Immature natural killer cell (primary cell): ENCODE measurements at places on chromosomes 3 and 15.

GRCh38 chr15:68210821-68211655 lies 5.9 kb upstream of the CALML4 start:
- peak; percentile 15 for DNase-seq

DNA sequence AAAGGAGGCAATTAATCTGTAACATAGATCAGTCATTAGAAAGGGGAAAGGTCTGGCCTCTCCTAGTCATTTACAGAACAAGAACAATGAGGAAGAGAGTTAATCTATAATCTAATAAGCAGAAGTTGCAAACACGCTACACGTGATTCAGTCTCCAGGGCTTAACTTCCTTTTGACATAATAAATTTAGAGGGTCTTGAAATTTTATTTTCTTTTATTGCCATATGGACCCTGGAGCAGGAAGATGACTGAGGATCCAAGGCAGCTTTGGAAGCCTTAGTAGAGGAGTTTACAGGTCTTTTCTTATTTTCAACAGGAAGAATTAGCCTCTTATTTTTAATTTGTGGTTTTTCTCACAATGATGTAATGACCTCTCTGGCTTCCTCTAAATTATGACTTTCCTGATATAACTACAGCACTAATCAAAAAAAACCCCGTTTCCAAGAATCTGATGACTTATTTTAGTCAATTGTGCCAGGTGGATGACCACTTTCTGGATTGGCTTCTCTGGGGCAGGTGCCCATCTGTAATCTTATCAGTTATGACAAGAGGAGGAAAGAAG lies 32.2 kb downstream of the ADGRG7 start:
- DNase-seq = no peak

DNA sequence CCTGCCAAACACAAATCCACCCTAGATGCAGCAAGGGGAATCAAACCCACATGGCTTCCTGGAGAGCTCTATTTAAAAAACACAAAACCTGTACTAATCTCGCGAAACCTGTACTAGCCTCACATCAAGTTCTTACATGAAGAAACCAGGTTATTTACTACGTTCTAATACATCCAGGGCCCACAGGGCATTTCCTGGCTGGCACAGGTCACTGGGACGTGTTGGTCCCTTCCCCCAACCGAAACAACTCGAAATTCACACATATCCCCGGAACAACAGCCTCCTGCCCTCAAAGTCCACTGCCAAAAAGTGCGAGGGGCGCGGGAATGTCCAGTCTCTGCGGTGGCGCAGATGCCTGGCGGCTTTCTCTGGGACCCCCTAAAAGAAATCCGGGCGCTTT lies 955 bp downstream of the CDCP1 start:
- no peak for DNase-seq

DNA sequence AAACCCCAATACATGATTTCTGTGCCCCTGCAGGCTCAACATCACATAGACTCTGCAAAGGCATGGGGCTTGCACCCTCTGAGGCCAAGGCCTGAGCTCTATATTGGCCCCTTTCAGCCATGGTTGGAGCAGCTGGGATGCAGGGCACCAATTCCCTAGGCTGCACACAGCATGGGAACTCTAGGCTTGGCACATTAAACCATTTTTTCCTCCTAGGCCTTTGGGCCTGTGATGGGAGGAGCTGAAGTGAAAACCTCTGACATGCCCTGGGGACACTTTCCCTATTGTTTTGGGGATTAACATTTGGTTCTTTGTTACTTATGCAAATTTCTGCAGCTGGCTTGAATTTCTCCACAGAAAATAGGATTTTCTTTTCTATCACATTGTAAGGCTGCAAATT lies 1629.5 kb downstream of the OTOL1 start:
- no peak for DNase-seq

DNA sequence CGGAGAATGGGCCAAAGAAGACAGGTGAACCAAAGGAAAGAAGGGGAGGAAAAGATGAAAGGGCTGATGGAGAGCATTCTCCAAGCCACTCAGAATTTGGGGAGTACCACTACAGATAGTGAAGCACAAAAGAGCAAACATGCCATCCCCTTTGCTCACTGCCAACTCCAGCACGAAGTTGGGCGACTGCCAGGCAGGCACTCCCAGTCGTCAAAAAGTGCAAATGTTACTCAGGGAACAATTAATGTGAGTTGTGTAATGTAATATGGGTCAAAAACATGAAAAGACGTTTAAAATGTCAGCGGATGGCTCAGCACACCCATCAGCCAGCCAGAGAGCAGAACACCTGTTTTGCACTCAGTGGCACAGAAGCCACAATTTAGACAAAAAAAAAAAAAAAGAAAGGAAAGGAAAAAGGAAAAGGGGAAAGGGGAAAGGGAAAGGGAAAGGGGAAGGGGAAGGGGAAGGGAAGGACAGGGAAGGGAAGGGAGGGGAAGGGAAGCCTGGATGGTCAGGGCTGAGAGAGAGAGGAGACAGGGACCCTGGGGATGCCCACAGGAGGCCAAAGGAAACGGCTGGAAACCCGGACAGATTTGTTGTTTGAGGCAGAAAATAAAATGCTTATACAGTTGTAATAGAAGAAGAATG lies 82.7 kb downstream of the COL8A1 start:
- DNase-seq = no peak

DNA sequence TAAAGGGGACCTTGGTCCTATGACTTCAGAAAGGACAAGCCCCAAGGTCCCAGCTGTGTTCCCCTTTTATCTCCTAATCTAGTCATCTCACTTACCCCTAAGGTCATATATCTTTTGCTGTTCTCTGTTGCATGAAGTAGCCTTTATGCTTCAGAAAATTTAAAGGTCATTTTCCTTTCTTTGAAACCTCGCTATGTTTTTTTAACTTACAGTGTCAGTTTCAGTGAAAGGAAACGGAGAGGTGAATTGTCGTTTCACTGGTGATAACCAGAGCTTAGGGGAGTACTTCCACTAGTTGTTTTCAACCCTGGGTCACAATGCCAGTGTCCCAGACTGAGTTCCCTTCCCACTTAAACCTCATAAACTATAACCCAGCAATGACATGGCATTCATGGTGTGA lies 357.4 kb downstream of the GAP43 start:
- DNase-seq = no peak

DNA sequence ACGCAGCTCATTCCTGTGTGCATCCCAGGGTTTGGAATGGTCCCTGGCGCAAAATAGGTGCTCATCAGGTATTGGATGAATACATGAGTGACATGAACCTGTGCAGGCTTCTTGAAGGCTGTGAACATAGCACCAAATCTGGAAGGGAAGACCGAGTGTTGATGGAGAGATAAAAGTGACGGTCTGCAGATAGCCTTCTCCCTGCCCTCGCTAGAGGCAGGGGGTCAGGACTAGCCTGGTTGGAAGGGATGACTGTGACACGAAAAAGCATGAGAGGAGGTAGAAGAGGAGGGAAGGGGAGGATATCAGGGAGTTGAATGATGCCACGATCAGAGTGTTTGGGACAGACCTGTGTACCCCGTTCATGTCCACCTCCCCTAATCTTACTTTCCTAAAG lies 267.1 kb downstream of the XXYLT1 start:
- no peak for DNase-seq

DNA sequence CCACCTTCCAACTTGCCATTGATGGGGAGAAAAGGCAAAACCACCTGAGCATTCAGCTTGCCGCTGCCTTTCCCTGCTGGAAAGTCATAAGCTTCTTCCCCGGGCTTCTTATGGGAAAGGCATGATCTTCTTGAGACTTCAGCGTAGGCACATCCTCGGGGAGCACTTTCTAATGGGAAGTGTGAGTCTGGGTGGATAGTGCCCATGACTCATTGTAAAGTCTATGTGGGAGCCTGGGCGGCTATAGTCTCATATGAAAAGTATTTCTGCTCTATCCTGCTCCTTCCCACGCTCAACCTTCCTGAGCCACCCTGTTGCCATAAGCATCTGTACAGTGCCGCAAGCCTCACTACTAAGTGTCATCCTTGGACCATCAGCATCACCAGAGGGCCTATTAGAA lies 309.9 kb upstream of the THBS1 start:
- no peak for DNase-seq
